ENCODE measurements at places on chromosomes 16 and 17. TPM values are rescaled to one million over a fixed set of nuclear protein-coding genes. Genes with fewer than 3 reads are reported as not detected.

DNA sequence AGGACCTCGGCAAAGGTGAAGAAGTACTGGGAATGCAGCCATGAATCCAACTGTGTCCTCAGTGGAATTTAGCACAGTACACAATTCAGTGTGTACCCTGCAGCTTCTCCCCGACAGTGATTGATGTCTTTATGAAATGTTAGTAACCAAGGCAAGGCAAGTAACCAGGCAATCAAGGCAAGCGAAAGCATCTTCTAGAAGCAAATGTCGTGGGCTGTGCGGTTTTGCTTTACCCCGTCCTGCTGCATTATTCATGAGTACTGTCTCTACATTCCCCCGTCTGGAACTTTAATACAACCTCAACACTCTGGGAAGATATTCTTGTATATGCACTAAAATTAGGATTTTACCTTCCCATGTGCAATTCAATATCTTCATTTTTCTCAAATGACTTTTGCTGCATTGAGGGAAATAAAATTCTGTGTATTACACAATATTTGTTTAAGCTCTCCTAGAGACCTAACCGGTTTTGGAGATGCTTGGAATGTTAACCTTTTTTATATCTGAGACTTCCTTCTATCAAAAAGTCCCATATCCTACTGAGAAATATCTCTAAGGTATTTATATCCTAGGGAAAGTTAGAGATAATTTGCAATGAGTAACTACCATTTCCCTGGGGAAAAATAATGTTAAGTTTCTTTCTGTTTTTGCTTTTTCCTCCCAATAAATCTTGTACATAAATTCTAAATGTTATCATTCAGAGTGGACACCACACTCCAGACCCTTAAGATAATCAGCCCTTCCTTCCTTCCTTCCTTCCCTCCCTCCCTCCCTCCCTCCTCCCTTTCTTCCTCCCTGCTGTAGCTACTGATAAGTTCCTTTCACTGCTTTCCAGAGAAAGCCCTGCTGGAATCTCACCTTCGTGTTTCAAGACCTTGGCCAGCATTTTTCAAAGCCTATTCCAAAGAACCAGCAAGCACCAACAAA lies 51.9 kb upstream of the ADORA2B start:
- DNase-seq: no peak
- no peak overlapping the region for H3K4me3 ChIP-seq
- no peaks in the 10 kb centered on the region for H3K4me1 ChIP-seq
- no peaks in the 10 kb centered on the region for H3K27me3 ChIP-seq
- no peaks in the 10 kb centered on the region for H3K36me3 ChIP-seq

DNA sequence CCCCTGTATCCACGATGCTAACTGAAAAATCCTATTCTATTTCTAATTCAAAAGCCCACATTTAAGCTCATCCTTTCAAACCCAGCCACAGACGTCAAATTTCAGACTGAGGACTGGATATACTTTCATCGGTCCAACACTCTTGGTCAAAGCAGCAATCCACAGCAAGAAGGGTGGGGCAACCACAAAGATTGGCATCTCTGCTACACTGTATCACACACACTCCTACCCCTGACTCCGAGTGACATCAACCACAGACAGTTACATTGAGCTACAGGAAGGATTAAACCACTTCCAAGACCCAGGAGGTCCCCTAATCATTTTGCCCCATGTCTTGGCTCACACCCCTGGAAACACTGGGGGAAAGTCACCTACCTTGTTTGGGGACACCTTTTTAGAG lies 61.3 kb downstream of the GRIN2A start:
- no peaks in the 10 kb centered on the region for H3K4me1 ChIP-seq
- no peak overlapping the region for H3K27ac ChIP-seq
- DNase-seq: no peak

The RAB37 gene
- not detected for total RNA-seq

The STH gene
- not detected for total RNA-seq

The GNPTG gene
- 41.6 TPM for total RNA-seq

The TNP2 gene
- not detected for total RNA-seq
